Stimulated activated CD8-positive, alpha-beta memory T cell treated with anti-CD3 and anti-CD28 coated beads, Interleukin-15, amount 100 ng/mL, for 24 hours (primary cell): ENCODE measurements at places on chromosomes 4 and X.

GRCh38 chr4:127364911-127365310, 267.8 kb upstream of the INTU start:
- no peak for DNase-seq

DNA sequence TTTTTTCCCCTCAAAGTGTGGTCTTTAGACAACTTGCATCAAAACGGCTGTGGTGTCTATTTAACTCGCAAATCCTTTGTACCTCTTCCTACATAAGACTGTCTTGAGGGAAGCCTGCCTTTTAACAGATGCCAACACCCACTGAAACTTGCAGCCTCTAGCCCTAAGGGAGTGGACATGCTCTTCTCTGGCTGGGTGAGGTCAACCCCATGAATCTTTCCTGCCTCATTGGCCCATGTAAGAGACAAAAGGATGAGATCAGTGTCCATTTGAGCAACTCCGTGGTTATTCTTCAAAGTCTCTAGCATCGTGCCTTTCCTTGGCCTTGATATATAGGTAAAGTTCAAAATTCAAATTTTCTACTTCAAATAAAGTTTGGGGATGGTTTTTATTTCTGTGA, 134.7 kb downstream of the SHROOM3 start:
- no peak for DNase-seq

GRCh38 chr4:182280436-182281111, 37.4 kb downstream of the TENM3 start:
- DNase-seq, result no peak

DNA sequence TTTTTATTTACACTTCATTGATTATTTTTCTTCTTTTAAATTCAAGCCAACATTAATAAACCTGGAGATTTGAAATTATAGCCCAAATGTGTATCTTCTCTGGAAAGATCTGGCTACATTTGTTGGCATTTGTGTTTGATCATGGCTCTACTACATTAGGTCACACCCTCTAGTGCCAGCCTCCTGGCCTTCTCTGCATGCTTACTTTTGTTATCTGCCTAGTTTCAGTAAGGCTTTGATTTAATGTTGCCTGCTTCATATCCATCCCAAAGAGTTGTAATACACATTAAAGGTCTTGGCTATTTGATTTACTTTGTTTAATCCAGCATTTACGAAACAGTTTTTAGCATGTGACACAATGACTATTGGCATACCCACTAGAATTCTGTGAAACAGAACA, 224.5 kb downstream of the TRAM1L1 start:
- no peak for DNase-seq

- DNase-seq, result no peak
Measured at GRCh38 chrX:140274811-140275525, 229.9 kb downstream of the SOX3 start.

- DNase-seq, result no peak
Measured at GRCh38 chrX:13533726-13534125, 35.7 kb upstream of the EGFL6 start.

- DNase-seq, result no peak
Measured at GRCh38 chrX:66022632-66023384, 17.1 kb downstream of the VSIG4 start.

DNA sequence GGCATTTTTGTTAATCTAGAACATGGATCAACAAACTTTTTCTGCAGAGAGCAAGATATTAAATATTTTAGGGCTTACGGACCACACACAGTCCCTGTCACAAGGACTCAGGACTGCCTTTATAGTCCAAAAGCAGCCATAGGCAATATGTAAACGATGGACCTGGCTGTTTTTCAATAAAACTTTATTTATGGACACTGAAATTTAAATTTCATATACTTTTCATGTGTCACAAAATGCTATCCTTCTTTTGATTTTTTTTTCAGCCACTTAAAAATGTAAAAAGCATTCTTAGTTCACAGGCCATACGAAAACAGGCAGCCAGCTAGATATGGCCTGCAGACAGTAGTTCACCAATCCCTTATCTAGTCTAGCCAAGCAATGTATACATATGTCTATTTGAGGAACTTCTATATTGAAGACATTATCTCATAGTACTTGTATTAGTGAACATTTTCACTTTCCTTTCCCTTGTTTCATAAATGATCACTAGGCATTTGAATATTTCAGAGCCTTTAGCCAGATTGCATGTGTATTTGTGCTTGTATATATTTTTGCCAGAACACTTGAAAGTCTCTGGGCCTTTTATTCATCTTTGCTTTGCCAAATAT, 350.9 kb downstream of the RPA4 start:
- no peak for DNase-seq

DNA sequence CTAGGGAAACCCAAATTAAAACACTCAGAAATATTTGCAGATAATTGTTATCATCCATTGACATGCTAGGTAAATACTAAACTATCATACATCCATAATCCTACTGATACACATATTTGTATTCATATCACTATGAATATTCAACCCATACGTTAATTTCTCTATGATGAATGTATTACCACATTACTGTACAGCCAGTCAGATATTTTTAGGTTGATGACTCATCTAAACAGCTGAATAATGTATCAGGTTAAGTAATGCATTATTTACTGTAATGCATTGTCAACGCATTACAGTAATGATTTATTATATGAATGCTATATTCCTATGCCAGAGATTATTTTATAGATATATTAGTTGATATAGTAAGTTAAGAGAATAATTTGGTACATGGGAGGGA, 37.1 kb downstream of the VEGFC start:
- DNase-seq, result no peak

DNA sequence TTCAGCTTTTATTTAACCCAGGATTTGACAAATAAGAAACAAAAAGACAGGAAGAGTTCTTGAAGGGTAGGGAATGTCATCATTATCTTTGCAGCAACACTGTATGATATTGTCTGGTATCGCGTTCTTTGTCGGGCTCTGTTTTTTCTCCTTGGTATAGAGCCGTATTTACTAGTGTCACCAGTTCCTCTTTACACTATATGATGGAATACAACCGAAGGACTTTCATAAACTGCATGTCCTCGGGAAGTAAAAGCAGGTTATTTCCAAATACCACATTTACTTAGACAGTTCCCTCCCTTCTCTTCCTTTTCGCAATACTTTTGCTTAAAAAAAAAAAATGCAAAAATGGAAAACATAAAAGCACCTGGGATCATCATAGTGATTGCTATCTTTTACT, 96.6 kb upstream of the IL13RA1 start:
- DNase-seq, result no peak

- no peak for DNase-seq
Measured at GRCh38 chr4:155907556-155907955, 4.1 kb downstream of the TDO2 start.

DNA sequence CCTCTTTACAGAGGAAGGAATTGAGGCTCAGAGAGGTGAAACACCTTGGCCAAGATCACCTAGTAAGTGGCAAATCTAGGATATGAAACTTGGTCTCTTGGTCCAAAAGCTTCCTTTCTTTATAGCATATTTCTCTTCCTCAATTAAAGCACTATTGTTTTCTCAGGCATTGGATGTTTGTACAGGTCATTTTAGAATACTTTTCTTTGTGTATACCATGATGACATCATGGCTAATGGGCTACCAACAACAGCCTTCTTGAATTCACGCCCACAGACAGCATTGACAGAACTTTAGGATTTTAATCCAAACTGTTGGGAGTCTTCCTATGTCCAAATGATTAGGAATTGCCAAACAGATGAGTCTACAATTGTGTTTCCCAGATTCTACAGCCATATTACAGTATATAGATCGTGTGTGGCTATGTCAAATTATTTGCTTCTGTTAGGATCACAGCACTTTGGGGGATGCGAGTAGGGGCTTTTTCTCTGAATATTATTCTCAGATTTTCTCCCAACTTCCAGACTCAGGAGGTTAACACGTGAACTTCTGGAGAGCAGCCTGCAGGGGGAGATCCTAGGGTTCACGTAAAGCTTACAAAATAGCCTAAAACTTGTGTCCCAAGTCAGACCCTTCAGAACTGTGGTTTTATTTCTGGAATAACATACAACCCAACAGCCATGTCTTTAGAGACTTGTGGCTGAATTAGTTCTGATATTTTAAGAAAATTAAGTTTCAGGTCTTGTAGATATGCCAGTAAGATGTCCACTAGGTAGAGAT, 191.8 kb downstream of the SHROOM3 start:
- DNase-seq, result no peak

DNA sequence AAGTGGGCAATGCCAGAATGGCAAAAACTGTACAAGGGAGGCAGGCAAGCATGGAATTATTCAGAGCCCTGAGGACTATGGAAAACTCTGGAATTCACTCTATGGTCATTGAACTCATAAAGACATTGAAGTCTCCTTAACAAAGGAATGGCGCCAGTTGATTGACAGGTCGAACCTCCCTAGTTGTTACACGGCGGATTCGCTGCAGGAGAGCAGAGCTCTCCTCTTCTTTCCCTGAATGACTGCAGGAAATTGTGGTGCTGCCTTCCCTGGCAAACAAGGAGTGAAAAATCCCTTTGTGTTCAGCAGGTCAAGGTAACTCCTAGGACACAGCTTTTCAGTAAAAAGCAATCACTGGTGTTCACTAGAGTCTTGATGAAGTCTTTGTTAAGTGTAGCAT, 732.8 kb upstream of the FRG1 start:
- no peak for DNase-seq

DNA sequence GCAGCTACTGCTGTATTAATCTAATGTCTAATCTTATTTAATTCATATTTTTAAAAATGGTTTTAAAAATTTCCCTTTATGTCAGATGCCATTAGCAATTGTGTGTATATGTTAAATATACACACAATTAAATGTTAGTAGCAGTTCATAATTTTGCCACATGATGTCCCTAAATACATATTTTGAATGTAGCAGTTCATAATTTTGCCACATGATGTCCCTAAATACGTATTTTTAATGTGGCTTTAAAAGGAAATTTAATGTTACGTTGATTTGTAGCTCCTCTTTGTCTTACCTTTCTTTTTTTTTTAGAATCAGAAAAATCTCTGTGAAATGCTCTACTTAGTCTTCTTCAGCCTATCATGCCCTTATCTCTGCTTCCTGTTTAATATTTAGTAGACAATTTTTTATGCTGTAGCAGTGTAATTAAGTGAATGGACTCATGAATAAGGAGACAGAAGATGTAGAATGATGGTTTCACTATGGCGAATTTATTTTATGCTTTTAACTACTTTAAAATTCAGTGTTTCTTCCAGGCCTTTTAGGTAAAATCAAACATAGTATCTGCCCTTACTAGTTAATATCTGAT, 26.1 kb downstream of the RBM46 start:
- no peak for DNase-seq
